Left cardiac atrium (tissue), 4 donors: ENCODE measurements at places on chromosomes 16 and 17. TPM values are rescaled to one million over a fixed set of nuclear protein-coding genes. Genes with fewer than 3 reads are reported as not detected.
A peak's percentile ranks its signal among the peaks of the same experiment; 100 is the strongest.

GRCh38 chr17:1630662-1631061, 2.0 kb upstream of the SLC43A2 start:
- DNase-seq, result no peak

DNA sequence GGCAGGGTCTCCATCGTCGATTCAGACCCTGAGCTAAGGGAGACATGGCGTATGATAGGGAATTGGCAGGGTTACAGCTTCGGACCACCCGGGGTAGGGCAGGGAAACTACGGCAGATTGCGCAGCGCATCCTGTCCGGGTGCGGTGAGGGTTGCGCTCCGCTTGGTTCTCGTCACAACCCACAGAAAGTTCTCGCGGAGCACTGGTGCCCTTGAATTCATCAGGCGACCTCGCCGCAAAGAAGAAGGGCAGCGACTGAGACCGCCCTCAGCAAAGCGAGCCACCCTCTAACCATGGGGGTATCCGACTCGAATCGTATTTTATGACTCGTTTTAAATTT, 1.2 kb downstream of the HS3ST3B1 start:
- peak; percentile 41 for DNase-seq

DNA sequence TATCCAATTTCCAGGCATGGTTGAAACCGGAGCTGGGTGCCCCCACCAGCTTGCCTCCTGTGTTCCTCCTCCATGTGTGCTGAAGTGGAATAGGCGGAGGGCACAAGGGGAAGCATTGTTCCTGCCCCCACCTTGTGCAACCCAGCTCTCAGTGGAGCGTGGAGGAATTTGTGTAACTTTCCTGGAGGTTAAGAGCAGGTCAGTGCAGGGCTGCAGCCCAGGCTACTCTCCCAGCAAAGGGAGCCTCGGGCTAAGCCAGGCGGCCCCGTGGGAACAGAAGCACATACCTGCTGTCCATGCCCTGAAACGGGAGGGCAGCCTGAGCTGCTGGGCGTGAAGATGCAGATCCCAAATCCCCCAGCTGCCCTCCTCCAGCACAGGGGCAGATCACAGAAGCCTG, 158.8 kb upstream of the LHX1 start:
- no peak for DNase-seq

DNA sequence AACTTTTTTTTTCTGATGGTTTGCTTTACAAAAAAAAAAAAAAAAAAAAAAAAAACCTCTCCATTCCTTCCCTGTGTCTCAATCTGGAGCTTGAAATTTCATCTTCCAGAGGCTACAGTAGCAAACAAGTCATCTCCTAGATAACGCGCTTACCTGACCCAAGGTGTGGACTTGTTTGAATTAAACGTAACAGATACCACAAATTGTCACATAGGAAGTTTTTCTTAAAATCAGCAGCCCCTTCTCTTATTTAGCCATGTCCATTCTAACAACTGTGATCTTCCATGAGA, 2.0 kb downstream of the STAT5B start:
- no peak for DNase-seq

DNA sequence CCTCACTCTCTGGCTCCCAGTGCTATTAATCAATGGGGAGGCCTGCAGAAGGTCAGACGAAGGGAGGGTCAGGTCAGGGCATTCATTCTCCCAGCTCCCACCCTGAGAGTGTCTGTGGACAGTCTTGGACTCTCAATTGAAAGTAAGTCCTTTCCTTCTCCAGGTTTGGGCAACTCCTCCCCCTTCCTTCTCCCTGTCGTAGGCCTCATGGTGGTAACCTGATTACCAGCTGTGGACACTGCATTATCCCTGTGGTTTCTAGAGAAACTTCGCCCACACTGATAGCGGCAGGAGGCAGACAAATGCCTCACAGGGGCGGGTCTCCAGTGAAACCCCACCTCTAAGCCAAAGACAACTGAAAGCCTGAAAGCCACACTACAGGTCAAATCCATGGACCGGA, 57.7 kb upstream of the SLC25A19 start:
- DNase-seq, result no peak

GRCh38 chr17:49122566-49122965, 10.0 kb upstream of the B4GALNT2 start:
- no peak for DNase-seq

GRCh38 chr17:82051776-82052637, at the start of the genes GPS1 and RFNG:
Gene GPS1, plus strand, starts transcription at chr17:82051898. Its CDS starts 34 bp downstream, at chr17:82051932.
Gene RFNG, minus strand, starts transcription at chr17:82051811. Its CDS starts 45 bp downstream, at chr17:82051766.
- DNase-seq, result peak; percentile 86

- DNase-seq, result no peak
Measured at GRCh38 chr16:81445966-81446906, 1.6 kb downstream of the CMIP start.

GRCh38 chr17:81481073-81481799, 31.4 kb downstream of the ACTG1 start:
- peak; percentile 85 for DNase-seq

DNA sequence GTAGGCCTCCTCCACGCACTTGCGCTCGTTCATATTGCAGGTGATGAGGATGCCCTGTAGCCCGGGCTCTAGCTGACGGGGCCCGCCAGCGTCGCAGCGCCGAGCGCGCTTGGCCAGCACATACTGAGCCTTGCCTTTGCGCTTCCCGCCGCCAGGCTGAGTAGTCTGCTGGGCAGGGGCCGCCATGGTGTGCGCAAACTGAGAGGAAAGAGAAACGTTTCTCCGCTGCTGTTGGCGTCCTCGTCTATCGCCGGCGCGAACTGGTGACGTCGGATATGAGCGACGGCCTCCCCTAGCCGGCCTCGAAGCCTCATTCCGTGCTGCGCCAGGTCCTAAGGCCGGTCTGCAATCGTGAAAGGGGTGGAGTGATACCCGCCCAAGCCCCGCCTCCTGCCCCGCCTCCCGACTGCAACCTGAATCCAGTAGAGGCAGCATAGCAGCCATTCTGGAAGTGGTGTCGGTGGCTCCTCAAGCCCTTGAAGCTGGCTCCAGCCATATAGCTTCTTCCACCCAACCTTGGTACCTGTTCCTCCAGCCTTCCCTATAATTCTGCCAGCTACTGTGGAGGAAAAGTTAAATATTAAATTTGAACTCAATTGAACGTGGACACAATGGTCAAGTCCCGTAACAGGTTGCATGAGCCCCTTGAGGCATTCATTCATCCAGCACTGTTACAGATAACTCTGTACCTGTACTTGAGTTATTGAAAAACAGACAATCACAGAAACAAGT, at the start of gene THUMPD1:
Gene THUMPD1 (minus strand): TSS at position 265 of the 732 bp plus-strand sequence. CDS start 79 bp downstream, at position 186.
- peak; percentile 97 for DNase-seq

DNA sequence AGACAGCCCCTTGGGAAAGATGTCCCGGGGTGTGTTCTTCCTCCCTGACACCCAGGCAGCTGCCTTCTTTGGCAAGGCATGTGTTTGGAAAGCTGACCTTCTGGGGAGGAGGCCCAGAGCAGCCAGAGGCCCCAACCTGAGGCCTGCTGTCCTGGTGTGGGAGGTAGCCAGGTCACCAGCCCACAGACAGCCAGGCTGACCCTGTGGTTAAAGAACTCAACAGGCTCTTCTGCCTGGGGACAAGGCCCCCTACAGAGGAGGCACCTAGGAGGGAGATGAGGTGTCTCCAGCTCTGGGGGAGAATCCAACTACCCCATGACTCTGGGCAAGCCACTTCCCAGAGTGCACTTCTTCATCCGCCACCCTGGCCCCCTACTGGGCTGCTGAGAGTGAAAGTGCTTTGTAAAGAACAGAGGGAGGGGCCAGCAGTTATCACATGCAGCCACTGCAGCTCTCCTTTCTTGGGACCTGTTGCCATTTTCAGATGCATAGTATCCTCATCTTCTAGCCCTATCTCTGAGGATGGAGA, 13.1 kb upstream of the SREBF1 start:
- DNase-seq, result peak; percentile 60

- DNase-seq, result no peak
Measured at GRCh38 chr17:30323262-30323894, 10.5 kb downstream of the TMIGD1 start.

GRCh38 chr17:46009681-46010596, 10.9 kb downstream of the STH start:
- no peak for DNase-seq

- no peak for DNase-seq
Measured at GRCh38 chr17:42155614-42156045, 841 bp upstream of the RAB5C start.

GRCh38 chr17:43898446-43898845, 8.9 kb downstream of the MPP2 start:
- no peak for DNase-seq

DNA sequence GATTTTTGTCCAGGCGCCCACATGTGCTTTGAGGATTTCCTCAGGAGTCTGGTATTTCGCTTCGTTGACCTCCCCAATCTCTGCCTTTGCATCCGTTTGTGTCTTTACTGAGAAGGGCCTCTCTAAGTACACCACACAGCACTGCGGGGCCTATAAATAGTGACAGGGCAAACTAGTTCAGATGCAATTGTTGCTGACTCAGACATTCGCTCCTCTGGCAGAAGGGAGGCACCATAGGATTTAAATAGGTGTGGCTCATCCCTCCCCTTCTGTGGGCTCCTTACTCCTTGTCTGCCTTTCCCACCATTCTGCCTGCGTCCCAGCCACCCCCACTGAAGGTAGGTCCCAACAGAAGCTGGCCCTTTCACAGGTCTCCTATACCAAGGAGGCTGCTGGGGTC, 192.3 kb downstream of the SHISA9 start:
- no peak for DNase-seq

DNA sequence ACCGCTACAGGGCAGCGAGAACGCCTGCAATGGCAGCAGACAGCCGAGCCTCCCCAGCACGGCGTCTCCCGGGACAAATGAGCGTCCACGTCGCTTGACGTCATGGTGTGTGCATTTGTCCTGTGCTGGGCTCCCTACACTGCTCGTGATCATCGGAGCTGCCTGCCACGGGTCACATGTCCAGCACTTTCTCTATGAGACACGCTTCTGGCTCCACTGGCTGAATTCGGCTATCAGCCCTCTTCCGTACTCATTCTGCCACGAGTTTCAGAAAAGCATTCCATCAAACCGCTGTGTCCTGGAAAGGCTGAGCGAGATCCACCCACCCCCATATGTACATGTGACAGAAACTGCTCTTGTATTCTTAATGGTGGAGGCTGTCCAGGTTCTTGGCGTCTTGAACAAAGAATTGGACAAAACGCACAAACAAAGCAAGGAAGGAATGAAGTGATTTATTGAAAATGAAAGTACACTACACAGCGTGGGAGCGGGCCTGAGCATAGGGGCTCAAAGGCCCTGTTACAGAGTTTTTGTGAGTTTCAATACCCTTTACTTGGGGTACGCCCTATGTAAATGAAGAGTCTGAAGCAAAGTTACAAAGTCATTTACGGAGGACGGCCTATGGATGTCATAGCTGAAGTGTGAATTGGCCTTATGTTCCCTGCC, 28.5 kb upstream of the SHCBP1 start:
- peak; percentile 68 for DNase-seq

Gene PIPOX
- 0.55 TPM for total RNA-seq

Gene MED13
- 24.5 TPM for total RNA-seq

Gene KRT16
- 0.44 TPM for total RNA-seq

Gene ABI3
- total RNA-seq, result 12.5 TPM

Gene KRT38
- total RNA-seq, result not detected

Gene OR1D2
- total RNA-seq, result not detected

Gene CDK3
- 3.9 TPM for total RNA-seq

Gene GDPD3
- 2.6 TPM for total RNA-seq

Gene TACO1
- 33.6 TPM for total RNA-seq
